Skeletal muscle cell (primary cell): ENCODE measurements at places on chromosomes 1 and 21.

GRCh38 chr1:169484683-169485430 lies 887 bp downstream of the SLC19A2 start:
- peak; percentile 52 for DNase-seq

DNA sequence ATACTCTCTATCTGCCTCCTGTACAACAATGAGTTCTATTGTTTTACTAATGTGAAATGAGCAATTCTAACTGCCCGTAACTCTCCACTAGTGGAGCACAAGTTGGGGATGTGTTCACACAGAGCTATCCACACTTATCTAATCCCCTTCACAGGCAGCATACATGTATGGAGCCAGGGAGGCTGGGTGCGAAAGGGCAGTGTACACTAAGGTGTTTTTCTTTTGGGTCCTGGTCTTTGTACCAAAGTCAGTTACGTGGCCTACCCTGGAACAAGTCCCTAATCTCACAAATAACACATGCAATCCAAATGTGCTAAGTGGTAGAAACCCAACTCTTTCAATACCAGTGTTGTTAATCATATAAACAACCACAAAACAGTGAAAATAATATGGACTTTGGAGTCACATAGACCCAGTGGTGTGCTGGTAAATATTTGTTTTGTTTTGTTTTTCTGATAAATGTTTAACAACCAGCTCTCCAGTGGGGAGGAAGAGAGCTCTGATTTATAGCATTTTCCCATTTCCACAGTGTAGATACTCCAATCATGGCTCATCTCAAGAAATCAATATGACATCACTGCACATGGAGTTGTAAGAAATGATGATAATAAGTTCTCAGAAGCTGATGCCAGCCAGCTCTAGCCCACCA lies 319.9 kb upstream of the DUSP10 start:
- no peak for DNase-seq

GRCh38 chr1:53942127-53942957 lies 3.2 kb downstream of the IFT25 start:
- no peak for DNase-seq

- no peak for DNase-seq
These were observed 34.4 kb downstream of the HSD3B1 start for GRCh38 chr1:119541389-119541788.

- DNase-seq, result no peak
These were observed 23.3 kb upstream of the C1orf105 start for GRCh38 chr1:172397221-172397620.

DNA sequence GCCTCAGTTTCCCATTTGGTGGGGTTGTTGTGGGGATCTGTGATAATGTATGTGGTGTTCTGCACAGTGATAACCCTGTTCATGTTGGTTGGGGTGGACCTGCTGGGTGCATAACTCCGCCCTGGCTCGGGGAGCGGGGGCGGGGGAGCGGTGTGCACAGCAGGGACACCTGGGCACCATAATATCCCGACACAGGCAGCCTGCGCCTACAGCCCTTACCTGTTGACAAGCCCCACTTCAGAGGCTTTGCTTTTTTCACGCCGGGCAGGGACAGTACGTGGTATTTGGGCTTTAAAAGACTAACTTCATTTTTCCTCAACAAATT lies 48.0 kb upstream of the ACOT11 start:
- no peak for DNase-seq

DNA sequence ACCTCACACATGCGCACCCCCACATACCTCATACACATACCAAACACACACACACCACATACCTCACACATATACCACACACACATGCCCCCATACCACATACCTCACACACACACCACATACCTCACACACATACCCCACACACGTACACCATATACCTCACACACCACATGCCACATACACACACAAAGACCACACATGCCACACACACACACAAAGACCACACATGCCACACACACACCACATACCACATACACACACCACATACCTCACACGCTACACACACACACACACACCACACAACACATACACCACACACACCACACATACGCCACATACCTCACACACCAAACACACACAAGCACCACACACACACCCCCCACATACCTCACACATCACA lies 30.0 kb downstream of the HIVEP3 start:
- no peak for DNase-seq

DNA sequence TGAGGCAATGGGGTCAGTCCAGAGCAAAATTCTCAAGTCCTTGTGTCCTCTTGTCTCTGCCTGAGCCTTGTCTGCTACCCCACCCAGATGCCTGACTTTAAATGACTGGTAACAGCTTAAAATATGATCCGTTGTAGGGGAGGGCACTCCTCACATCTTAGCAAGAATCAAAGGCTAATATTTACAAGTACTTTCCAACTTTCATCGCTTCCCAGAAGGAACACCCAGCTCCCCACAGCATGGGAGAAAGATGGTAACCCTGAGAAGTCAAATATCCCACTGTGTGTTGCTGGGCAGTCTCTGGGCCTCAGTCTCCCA lies 5.2 kb downstream of the ECE1 start:
- DNase-seq, result no peak

DNA sequence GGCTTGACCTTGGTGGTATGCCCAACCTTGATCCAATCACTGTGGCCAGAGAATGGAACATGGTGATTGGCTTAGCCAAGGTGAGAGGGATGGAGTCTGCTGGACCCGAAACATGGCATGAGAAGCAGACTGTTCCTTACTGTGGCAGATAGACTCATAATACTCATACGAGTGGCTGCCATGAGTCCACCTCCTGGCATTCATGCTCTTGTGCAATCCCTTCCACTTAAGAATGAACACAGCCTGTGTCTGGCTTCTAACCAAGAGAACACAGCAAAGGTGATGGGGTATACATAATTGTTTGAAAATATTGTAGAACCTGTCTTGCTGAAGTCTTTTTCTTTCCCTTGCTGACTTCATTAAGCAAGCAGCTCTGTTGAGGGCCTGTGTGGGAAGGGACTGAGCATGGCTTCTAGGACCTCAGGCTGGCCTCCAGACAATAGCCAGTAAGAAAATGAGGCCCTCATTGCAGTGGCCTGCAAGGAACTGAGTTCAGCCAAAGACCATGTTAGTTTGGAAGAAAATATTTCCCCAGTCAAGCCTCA lies 85.9 kb downstream of the ZNF281 start:
- peak; percentile 42 for DNase-seq

DNA sequence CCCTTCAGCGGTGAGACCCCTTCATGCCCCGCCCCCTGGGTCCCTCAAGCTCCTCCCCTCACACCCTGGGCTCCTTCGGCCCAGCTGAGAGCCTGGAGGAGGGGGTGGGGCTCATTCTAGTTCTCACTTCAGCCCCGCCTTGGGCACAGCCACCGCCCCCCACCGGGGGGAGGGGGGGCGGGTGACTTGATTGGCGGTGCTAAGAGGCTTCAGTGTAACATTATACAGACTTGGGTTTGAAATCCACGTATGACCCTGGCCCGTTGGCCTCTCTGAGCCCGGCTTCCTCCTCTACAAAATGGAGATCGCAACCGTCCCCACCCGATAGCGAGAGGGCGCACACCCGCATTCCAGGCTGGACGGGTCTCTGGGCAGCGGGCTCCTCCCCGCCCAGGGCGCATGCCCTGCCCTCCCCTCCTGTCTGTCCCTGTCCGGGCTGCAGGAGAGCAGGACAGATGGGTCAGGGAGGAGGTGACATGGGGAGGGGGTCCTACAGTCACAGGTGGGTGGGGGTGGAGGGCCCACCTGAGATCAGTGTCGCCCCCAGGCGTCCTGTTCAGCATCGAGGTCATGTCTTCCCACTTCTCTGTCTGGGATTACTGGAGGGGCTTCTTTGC lies 5.1 kb downstream of the CLCNKB start:
- DNase-seq, result no peak

DNA sequence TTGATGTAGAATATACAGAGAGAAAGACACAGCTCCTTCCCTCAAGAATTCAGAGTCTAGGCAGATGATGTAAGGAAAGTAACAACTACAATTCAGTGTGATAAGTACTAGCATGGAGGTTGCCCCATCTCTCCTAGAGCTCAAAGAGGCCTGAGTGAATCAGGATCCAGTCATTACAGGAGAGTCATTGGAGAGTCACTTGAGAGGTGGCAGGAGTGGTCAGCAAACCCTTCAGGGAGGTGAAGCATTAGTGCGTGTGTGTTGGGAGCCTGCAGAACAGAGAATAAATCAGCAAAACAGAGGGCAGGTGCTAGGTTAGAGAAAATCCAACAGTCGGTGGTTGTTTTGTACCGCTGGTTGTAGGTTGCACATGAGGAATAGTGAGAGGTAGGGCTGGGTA lies 46.1 kb downstream of the GRIK1 start:
- no peak for DNase-seq

GRCh38 chr1:166907051-166907450 lies 31.0 kb upstream of the TADA1 start:
- DNase-seq, result no peak

DNA sequence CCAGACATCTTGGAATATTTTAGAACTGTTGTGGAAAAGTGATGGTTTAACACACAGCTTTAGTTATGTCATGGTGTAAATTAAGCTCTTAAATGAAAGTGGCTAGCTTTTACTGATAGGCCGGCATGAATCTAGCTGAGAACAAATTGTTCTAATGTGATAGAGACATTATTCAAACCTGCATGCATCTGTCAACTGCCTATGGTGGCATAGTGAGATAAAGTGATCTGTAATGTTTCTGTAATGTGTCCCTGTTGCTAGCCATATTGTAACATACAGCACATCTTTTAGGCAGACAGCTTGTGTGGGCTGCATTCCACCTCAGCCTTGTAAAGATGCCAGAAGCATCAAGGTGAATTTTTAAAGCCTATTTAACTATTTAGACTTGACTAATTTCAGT lies 16.0 kb downstream of the LRIG2 start:
- no peak for DNase-seq

- DNase-seq, result no peak
These were observed 44.9 kb upstream of the NTPCR start for GRCh38 chr1:232905331-232906034.

GRCh38 chr1:233662575-233663304 lies 48.8 kb downstream of the KCNK1 start:
- DNase-seq, result no peak

DNA sequence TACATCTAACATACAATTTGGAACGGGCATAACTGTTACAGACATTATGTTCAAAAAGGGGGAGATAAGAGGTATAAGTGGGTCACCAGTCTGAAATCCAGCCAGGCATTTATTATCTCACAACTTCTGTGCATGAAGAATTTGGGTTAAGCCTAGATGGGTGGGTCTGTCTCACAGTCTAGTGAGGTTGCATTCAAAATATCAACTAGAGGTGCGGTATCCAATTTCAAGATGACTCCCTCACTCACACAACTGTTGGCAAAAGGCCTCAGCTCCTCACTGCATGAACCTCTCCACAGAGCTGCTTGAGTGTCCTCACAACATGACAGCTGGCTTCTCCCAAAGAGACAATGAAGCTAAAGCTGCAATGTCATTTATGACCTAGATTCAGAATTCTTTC lies 4.7 kb downstream of the AUNIP start:
- DNase-seq, result no peak

DNA sequence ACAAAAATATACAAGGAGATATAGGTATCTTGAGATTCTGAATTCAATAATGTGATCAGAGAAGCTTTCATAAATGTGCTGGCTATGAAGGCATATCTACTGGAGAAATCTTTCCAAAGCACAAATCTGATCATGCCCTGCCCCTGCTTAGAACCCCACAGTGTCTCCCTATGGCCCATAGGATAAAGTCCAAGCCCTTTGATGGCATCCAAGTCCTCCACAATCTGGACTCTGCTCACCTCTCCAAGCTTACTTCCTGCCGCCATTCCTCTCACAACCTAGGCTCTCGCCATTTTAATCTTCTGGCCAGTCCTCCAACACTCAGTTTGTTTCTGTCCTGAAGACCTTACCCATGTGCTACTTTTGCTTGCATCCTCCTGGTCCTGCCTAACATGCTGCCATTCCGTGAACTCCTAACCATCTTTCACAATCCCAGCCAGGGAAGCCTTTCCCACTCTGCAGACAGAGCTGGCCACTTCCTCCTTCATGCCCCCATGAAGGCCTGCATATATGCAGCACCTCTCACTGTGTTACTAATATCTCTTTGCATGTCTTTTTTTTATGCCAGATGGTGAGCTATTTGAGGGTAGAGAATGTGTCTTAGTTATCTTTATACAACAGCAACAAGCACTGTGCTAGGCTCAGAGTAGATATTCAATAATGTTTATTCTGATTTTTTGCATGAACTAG lies 5.6 kb upstream of the ATP1A1 start:
- no peak for DNase-seq

GRCh38 chr1:44112486-44112885 lies 6.1 kb upstream of the KLF17 start:
- DNase-seq, result no peak

DNA sequence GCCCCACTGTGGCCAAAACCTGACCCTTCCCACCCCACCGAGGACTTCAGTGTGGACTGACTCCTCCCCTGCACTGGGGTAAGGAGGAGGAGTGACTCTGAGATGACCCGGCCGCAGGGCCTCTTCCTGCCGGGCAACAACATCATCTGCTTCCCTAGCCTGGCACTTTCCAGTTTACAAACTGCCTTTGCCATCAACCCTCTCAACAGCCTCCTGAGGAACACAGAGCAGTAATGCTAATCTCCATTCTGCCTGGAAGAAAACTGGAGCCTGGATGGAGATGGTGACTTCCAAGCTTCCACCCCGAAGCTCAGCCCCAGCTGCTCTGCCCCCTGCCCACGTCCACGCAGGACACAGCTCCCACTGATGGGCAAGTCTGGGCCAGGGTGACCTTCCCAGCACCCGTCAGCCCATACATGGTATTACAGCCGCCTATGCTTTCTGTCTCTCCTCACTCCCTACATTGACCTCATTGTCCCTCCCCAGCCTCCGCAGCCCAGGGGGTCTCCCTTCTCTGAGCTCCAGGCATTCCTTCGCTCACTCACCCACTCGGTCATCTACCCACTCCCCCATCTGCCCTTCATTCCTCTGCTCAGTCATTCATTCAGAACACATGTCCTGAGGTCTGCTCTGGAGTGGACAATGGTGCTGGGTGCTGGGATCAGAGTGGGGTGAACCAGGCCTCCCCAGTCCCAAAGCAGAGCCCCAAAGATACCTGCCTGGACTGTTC lies 34.2 kb downstream of the RAP1GAP start:
- DNase-seq, result no peak

GRCh38 chr21:16419188-16419921 lies 689.6 kb downstream of the USP25 start:
- DNase-seq, result peak; percentile 79

DNA sequence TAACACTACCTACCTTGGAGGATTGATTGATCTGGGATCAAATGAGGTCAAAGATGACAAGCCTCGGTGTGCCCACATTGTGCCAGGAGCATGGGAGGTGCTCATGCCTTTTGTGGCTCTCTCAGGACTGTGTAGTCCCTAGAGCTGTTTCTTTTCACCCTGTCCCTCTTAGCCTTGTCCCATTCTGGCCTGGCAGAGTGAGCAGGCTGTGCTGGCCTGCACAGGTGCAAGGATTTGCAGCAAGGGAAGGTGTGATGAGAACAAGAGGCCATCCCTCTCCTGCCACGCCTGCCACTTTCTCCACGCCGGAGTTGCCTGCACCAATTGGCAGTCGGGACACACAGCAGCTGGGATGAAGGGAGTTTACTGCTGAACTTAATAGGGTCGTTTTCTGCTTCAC lies 410.6 kb upstream of the VAMP3 start:
- no peak for DNase-seq
